ENCODE measurements at places on chromosomes 12 and 14.
A peak's percentile ranks its signal among the peaks of the same experiment; 100 is the strongest.

- ATAC-seq = no peak
Measured at GRCh38 chr12:29662734-29663323, 120.9 kb downstream of the TMTC1 start.

DNA sequence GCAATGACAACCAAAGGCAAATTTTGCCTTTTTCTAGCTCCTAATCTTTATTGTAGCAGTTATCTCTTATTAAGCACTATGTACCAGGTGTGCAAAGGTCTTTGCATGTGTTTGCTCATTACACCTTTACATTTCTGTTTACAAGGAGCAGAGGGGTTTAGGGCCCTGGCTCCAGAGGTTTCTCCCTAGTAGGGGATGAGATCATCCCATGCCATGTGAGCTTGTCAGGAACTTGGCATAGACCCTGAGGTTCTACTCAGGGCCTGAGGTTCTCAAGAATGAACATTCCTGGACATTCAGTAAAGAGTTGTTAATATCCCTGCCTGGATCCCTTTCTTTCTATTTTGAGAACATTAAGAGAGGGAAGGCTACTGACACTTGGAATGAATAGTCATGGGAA lies 292.0 kb downstream of the RPAP3 start:
- no peak for ATAC-seq

DNA sequence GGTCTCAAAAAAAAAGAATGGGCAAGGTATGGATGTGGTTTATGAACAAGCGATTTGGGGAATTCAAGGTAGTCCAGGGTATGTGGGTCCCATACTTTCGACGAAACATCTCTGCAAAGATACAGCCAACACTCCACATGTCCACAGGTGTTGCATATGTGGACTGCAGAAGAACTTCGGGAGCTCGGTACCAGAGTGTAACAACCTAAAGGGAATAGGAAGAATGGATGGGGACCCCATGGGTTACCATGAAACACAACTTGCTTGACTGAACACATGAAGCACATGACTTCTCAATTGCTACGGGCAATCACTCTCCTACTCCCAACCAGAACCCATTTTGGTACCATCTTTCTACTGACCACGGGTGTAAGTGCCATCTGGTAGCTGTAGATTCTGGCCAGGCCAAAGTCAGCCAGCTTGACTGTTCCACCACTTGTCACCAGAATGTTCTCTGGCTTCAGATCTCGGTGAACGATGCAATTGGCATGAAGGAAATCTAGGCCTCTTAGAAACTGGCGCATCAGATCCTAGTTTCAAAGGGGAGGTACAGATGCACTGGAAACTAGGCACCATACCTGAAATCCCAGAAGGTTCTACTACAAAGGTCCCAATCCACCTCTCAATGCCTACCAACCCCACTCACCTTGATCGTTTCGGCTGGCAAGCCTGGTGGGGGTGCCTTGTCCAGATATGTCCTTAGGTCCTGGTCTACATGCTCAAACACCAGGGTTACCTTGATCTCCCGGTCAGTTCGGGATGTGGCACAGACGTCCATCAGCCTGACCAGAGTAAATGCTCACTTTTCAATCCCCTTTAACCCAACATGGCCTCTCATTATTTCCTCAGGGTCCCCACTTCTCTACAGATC lies 1.3 kb downstream of the CDK4 start:
- no peak for ATAC-seq

DNA sequence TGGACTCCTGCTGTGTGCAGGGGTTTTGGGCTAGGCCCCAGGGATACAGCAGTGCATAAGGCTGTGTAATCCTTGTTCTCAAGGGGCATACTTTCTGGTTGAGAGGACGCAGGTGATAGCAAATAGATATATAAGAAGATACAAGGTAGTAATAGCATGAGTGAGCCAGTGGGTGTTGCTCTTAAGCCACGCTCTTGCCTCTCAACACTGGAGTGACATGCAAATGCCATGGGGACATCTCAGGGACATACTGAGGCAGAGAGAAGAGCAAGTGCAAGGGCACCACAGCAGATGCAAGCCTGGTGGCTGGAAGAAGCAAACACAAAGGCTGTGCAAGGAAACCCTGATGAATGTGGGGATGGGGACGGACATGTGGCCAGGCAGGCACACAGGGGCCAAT lies 223.3 kb downstream of the CHST11 start:
- peak; percentile 64 for ATAC-seq

- no peak for ATAC-seq
Measured at GRCh38 chr12:130051900-130052299, 110.4 kb upstream of the FZD10 start.

- no peak for ATAC-seq
Measured at GRCh38 chr14:40248671-40249070, 816.4 kb upstream of the FBXO33 start.

GRCh38 chr14:19800282-19801117 lies 3.1 kb upstream of the OR4N2 start:
- peak; percentile 31 for ATAC-seq

- ATAC-seq = peak; percentile 59
Measured at GRCh38 chr14:53147208-53147607, 5.9 kb downstream of the DDHD1 start.

DNA sequence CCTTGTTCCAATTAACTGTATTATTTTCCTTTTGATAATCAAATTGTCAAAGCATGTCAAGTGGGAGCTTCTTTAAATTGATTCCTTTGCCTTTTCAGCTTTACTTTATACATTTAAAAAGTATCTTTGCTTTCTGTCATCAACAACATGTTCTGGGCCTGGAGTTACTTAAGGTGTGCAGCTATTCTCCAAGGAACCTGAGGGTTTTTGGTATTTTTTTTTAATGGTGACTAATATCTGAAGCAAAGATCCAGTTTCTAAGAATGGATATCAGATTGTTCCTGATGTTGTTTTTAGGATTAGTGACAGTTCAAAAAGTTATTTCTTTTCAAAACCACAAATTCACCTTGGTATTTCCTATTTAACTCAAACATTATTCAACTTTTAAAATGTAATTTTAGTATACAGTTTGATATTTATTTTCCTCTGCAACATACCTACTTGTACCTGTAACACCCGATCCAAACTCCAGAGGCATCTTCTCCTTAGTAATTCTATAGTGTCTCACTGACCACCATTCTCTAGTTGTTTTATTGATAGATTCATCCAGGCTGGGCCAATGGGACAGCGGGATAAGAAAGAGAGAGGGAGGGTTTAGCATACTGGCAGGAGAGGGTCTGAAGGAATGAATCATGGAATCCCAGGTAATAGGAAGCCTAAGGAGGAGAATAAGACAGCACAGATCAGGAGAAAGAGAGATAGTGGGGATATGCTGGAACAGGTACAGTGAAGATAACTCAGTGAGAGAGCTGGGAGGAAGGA lies 3.1 kb downstream of the CBLN3 start:
- no peak for ATAC-seq

- no peak for ATAC-seq
Measured at GRCh38 chr14:20799456-20799891, 3.2 kb downstream of the RNASE1 start.

All from stimulated activated memory B cell treated with anti-CD40 and anti-IgM and Interleukin-4, amounts not matched to agents 10 μg/mL and 1 μg/mL and 100 μg/mL, for 72 hours (primary cell).